ENCODE measurements at places on chromosomes 6 and 20. TPM values are rescaled to one million over a fixed set of nuclear protein-coding genes. Genes with fewer than 3 reads are reported as not detected.

EFCAB8 gene
- not detected for total RNA-seq

C6orf15 gene
- total RNA-seq: not detected

HSD17B8 gene
- total RNA-seq: 16.0 TPM

ARMC2 gene
- total RNA-seq: 2.8 TPM

DEF6 gene
- 0.03 TPM for total RNA-seq

MANEA gene
- total RNA-seq: 3.7 TPM

FAM83B gene
- total RNA-seq: 0.09 TPM

ANGPT4 gene
- total RNA-seq: 0.01 TPM

MOCS3 gene
- total RNA-seq: 6.3 TPM

TNFRSF6B gene
- total RNA-seq: 0.67 TPM

LTA gene
- 0.23 TPM for total RNA-seq

ZBTB12 gene
- 5.3 TPM for total RNA-seq

TINAG gene
- not detected for total RNA-seq

PPP1R3D gene
- 1.6 TPM for total RNA-seq

PACRG gene
- not detected for total RNA-seq

HLA-DMA gene
- 3.6 TPM for total RNA-seq

FAM217A gene
- not detected for total RNA-seq

REPS1 gene
- total RNA-seq: 24.7 TPM

COMMD7 gene
- total RNA-seq: 63.4 TPM

SLPI gene
- total RNA-seq: 9.3 TPM

CEP250 gene
- 29.5 TPM for total RNA-seq

MCCD1 gene
- total RNA-seq: not detected

PXDC1 gene
- total RNA-seq: 18.9 TPM

ZNF337 gene
- total RNA-seq: 22.7 TPM

PKIB gene
- 0.78 TPM for total RNA-seq

DDX43 gene
- total RNA-seq: not detected

NMBR gene
- total RNA-seq: not detected

UBR2 gene
- 7.0 TPM for total RNA-seq

CD40 gene
- total RNA-seq: 4.8 TPM

KIZ gene
- total RNA-seq: 4.6 TPM

ZNF318 gene
- 5.3 TPM for total RNA-seq

AVP gene
- total RNA-seq: not detected

Data from A549 treated with CORT108297 at 1 μM for 4 hours (cell line).